T1000 (cell line): ENCODE measurements at places on chromosomes 5 and 9.

GRCh38 chr5:180315762-180316212, 23.9 kb upstream of the MAPK9 start:
- no peak for DNase-seq

DNA sequence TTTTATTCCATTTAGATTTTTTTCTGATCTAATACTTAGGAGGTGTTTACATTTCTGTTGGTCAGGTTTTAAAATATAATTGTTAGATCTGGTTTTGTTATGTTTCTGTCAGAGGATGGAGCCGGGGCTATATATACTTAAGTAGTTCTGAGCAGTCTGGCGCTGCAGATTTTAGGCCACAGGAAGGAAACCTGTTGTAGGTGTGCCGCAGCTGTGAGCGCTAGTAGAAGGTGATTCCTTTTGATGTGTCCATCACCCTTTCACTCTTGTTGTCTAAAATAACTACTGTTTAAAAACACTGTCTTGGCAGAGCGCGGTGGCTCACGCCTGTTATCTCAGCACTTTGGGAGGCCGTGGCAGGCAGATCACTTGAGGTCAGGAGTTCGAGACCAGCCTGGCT, 17.0 kb downstream of the ZBTB34 start:
- no peak for DNase-seq

DNA sequence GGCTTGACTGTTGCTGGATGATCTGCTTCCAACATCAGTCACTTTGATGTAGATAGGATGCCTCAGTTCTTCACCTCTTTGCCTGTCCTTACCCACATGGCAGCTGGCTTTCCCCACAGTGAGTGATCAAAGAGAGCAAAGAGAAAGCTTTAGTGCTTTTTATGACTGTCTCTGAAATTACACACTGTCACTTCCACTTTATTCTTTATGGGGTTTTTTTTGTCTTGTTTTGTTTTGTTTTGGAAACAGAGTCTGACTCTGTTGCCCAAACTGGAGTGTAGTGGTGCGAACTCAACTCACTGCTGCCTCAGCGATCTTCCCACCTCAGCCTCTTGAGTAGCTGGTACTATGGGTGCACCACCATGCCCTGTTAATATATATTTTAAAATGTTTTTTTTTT, 32.4 kb upstream of the C5orf24 start:
- DNase-seq = no peak

DNA sequence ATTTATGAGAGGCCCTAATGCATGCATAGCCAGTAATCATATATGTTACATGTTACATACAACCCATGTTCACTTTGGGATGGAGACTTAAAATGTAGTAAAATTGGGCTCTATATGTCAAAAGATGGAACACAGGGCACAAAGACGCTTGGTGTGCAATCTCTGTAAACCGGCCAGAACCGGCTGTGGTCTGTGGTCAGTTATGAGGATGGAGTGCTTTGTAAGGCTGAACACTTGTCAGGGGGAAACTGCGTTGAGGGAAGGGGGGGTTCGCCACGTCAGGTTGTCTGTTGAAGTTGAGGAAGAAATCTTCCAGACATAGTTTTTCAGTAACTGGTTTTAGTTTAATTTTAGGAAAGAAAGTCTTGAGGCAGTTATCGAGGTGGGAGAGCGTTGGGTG, 2.7 kb upstream of the CKMT2 start:
- no peak for DNase-seq

- DNase-seq = no peak
Measured at GRCh38 chr9:93523518-93524144, 52.8 kb upstream of the PHF2 start.

DNA sequence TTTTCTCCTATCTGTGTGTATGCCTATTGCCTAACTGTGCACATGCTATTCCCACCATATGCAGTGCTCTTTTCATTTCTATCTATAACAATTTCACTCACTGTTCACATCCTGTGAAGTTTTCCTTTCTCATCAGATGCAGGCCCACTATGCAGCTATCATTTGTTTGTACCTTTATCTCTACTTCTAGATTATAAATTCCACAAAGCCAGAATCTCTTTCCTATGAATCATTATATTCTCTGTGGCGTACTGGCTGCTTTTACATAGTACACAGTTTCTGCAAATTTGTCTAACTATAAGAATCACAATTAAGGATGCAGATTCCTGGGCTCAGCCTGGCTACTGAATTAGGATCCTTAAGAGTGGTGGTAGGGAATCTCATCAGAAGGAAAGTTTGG, 600.8 kb upstream of the ARRDC3 start:
- no peak for DNase-seq

DNA sequence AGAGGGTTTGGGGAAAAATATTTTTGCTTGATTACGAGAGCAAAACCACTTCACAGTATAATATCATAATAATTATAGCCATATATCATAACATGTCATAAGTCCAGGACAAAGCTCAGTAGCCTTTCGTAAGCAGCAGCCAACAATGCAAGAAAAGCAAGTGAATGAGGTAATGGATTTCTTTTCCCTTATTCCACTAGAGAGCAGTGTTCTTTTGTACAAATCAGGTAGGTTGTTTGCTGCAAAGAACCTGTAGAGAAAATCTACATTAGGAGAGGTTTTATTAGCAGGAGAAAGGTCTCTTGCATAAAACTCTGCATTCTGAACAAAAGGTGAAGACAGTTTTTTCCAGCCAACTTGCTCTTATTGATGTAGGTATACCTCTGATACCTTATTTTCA, 1033.4 kb downstream of the TLE4 start:
- DNase-seq = no peak

DNA sequence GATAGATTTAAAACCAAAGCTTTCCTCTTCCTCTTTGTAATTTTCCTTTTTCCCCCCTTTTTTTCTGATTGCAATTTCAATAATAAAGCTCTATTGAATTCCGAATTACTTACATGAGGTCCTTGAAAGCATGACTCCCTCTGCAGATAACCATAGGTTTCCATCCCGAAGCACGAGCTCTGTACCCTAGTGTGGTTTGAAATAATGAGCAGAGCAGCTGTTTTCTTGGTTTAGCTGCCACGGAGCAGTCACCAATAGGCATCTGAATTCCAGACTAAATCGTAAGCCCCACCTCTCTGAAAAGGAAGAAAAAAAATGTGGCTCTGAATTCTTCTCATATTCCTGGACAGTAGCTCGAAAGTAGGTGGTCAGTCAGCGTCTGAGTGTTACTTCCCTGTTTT, 18.5 kb upstream of the GNE start:
- no peak for DNase-seq

DNA sequence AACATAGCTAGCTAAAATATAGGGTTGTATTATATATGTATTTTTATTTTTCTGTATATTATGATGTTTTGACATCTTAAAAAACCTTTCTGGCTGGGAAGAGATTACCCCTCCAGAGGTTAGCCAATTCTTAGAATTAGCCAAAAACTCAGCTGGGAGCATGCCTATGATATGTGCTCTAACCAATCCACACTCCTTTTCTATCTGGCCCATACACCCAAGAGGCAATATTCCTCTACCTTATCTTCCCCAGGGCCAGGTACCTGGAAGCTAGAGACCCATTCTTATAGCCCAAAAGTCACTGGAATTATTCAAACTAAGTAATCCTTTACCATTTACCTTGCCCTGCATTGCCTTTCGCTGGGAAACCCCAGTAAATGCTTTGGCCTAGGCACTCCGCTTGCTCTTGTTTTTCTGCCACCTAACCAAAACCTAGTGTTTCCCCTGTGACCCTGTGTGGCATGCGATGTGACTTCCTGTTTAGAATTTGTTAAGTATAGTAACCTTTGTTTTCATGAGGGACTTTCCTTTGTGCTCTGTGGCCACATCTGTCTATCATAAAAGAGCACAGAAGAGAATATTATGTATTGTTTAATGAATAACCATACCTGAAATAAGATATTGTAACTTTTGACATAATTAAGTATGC, 37.4 kb downstream of the CSNK1G3 start:
- no peak for DNase-seq
